Astrocyte (in vitro differentiated cells and primary cell): ENCODE measurements at places on chromosomes 2 and 18.
A peak's percentile ranks its signal among the peaks of the same experiment; 100 is the strongest.

GRCh38 chr18:47471784-47472183 is 220.3 kb upstream of the SKOR2 start:
- DNase-seq = no peak

- DNase-seq = no peak
Measured at GRCh38 chr18:48589797-48590519, 51.1 kb downstream of the CTIF start.

DNA sequence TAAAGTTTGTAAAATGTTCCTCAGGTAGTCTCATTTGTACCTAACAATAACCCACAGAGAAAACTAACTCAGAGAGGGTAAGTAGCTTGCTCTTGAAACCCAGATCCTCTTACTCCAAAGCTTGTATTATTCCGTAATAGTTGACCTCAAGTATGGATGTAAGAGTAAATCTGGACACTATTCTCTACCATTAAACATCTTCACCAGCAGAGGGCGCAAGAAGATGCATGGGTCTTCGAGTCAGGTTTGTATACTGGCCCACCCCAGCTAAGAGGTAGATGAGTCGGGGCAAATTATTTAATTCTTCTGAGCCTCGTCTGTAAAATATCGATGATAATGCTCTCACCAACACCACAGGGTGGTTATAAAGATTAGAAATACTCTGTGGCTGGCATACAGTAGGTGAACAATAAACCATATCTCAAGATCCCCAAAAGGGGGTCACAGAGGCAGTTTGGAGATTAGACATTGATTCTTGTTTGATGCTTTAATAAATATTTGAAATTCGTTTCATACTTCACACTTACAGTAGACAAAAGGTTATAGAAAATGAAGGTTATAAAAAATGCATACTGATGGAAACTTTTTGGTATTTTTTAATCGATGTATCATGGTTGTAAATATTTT is 3.5 kb upstream of the CABLES1 start:
- peak; percentile 54 for DNase-seq

DNA sequence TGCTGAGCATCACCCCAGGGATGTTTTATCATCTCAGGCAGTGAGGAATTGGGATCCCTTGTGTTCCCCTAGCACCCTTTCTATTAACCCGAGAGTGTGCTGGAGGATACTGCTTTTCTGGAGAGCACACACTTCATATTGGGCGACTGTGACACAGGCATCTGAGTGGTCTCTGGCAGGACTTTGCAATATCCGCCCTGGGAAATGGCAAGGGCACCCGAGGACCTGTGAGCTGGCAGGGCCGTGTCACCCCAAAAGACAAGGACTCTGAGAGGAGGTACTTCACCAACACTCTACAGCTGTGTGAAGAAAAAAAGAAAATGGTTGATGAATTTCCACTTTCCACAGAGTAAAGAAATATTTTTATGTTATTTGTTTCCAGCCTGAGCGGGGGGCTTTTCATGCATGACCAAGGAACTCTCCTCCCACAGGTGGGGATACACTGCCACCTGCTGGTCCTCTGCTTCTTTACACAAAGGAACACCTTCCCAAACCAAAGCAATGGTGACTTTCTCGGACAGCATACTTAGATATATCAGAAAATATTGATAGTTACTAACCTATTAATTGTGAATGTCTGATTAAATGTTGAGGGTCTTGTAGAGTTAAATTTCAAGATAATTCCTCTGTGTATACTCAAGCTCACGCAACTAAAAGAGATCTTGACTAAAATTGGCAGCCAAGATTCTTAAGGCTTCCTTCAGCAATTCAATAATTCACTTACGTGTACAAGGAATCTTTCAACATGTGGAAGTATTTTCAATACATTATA is 45.9 kb upstream of the REG3G start:
- DNase-seq = no peak

DNA sequence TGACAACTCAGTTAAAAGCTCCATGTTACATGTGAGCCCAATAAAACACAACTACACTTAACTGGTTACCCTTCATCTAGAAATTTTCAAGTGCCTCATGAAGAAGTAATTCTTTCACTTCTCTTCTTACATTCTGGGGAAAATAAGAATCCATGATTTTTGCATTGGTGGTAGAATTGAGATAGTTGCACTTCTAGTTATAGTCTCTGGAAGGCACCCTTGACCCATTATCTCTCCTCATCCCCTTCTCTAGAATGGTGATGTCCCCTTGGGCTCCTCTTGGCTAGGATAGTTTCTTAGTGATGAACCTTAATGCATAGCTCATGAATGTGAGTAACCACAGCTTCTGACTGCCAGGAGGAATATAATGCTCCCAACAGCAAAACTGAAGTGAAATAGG is 3.6 kb downstream of the LGALSL start:
- no peak for DNase-seq

DNA sequence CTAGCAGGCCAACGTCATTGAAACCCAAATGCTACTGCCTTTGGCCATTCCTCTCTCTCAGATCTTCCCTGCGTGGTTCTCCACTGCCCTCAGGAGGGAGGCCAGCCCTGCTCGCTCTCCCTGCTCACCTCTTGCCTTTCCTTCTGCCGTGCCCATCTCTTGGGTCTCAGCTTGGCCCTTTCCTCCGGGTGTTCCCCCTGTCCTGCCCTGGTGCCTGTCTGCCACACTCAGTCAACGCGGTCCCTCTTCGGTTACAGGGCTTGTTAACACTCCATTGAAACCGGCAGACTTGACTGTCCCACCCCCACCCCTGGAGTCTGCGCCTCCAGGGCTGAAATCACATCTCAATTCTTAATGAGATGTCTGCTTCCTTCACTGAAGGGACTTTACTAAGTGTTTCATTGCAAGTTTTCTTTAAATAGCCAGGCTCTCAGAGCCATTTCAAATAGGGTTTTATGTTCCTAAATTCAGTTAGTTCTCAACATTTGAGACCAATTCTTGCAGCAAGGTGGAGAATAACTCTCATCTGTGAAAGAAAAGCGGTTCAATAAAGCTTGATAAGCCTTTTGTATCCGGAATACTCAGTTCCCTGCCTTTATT is 237.6 kb downstream of the DYSF start:
- DNase-seq = no peak

- DNase-seq = no peak
Measured at GRCh38 chr18:14944838-14945237, 196.9 kb downstream of the ANKRD30B start.

DNA sequence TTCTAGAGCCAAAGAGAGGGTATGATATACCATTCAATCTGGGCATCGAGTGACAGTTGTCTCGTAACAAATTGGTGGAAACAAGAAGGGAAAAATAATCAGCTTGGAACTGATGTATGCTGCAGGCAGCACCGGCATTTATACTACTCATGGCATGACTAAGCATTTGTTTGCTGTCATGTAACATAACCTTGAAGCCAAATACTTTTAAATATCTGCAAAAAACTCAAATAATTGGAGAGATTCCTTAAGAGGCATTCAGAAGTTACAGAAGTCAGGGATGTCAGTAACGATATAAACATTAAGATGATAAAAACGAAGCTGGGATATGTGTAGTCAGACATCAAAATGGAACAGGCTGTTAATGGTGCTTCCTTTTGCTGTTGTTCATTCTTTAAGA is 157.3 kb upstream of the MMADHC start:
- DNase-seq = peak; percentile 63

- no peak for DNase-seq
Measured at GRCh38 chr2:43848214-43848613, 9.4 kb downstream of the ABCG8 start.

- DNase-seq = no peak
Measured at GRCh38 chr2:161754379-161754778, 130.2 kb downstream of the SLC4A10 start.

DNA sequence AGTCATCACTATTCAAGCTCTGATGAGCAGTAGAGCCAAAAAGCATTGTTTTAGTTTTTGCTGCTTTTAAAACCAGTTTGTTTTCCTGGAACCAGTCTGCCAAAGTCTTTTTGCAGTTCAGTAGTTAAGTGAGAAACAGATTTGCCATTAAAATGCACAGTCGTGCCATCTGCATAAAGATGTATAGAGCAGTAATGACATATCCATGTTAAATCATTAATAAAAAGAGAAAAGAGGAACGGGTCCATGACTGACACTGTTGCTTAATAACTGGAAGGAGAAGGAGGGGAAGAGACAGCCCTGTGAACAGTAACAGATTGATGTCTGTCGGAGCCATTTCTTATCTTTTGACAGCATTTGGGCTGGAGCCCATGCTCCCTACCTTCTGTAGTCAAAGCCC is 704.6 kb downstream of the SATB2 start:
- no peak for DNase-seq

DNA sequence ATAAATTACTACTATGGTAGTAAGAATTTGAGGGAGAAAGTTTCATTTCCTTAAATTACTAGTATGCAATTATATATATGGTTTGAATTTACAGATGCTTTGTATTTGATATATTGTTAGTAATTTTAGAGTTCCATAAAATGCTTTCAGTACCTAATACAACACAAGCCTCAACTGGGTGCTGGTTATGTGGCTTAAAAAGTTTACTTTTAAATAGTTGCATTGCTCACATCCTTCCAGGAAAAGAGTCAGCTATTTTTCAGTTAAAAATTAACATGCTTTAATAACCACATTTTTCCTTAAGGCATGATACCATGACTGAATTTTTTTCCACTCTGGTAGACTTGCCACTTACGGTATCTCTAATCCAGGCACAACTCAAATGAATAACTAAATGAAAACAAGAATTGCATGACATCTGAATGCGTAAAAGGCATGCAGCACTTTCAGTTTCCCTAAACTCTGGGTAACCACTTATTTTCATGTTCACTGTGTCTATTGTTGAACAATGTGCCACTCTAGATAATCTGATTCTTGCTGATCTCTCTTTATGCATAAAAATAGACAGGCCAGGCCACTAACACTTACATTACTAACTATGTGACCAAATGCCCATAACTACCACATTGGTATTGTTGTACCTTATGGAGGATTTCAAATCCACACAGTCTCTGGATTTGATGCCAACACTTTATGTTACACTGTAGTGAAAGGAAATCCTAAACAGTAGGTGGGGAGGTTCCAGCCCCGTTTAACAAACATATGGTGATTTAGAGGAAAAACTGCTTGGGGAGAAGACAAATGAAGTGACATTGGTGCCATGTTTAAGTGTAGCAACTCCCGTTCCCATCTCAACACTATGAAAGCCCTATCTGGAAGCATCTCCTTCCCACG is 35.5 kb upstream of the SLC35F5 start:
- DNase-seq = peak; percentile 38

- DNase-seq = no peak
Measured at GRCh38 chr18:37574113-37574512, 8.5 kb upstream of the CELF4 start.

DNA sequence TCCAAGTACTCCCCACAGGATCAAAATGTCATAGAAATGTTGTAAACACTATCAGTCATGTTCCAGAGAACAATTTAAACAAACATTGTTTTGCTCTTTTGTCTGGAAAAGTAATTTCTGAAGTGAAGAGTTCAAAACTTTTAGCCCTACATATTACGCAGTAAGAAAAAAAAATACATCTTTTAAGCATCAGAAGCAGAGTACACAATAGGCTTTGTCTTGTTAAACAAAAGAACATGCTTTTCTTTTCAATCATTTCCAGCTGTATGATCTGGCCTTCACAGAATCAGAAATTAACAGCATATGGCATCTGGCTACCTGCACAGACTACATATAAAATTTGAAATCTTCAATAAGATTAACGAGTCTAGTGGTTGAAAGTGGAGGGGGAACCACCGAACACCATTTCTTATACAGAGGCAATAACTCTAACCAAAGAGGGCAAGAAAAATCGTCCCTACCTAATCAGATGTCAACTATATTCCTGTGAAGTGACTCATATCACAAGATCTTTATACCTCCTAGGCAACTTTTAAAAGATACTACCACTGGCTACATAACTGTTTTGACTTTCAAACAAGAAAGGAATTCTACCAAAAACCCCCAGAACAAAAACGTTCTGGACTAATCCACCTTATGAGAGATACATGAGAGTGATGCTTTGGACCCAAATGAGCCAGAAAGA is 149.3 kb downstream of the EXOC6B start:
- DNase-seq = peak; percentile 44

- no peak for DNase-seq
Measured at GRCh38 chr18:24368749-24369148, 28.9 kb downstream of the OSBPL1A start.

DNA sequence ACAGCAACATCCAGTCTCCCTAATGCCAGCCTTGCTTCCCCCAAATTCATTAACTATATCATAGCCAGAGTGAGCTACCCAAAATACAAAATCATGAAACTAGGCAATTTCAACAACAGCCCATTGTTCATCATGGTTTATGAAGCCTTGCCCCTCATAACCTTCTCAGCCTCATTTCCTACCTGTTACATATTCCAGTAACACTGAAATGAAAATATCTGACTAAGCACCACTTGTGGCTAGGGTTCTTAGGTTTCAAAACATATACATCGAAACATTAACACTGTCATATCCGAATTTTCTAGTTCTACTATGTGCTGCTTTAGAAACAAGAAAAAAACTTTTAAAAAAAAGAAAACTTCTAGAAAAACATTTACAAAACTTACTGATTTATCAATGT is 59.5 kb downstream of the ATAD2B start:
- DNase-seq = no peak

GRCh38 chr2:229133155-229133772 is 137.8 kb downstream of the PID1 start:
- peak; percentile 44 for DNase-seq

- no peak for DNase-seq
Measured at GRCh38 chr2:44772669-44773378, 168.7 kb upstream of the SIX3 start.

DNA sequence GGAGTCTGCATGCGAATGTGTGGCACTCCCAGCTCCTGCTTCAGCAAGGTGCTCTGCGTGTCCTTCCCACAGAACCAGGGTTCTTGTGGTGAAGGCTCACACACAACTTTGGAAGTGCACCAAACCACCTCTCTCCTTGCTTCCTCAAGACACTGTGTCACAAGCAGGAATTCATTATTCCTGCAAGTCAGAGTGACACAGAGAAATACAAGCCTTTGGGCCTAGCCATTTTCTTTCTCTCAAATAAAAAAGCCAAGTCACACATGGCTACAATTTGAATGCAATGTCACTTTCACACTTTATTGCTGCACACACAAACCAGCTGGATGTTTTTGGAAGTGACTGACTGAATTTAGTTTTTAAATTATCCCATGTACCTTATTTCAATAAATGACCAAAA is 30.1 kb upstream of the THOC1 start:
- DNase-seq = peak; percentile 27

- peak; percentile 38 for DNase-seq
Measured at GRCh38 chr2:128370468-128371247, 52.0 kb upstream of the HS6ST1 start.

DNA sequence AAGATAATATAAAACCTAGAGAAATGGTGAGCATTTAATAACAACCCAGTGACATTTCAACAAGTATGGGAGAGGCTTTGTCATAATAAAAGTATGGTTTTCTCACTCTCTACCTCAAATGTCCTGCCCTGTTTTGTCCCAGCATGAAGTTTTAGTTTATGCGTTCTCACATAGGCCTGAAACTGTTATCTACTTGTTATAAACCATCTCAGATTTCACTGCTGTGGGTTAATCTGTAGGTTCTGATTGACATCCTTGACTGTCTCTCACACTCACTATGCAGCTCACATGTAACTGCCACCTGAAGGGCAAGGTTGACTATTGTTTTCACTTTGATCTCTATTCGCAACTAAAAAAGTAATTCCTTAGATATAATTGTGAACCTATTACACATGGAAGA is 44.9 kb downstream of the ZEB2 start:
- no peak for DNase-seq

- peak; percentile 39 for DNase-seq
Measured at GRCh38 chr18:67266246-67267237, 250.0 kb downstream of the DSEL start.
